ENCODE measurements at places on chromosomes 2 and 18. TPM values are rescaled to one million over a fixed set of nuclear protein-coding genes. Genes with fewer than 3 reads are reported as not detected.

DNA sequence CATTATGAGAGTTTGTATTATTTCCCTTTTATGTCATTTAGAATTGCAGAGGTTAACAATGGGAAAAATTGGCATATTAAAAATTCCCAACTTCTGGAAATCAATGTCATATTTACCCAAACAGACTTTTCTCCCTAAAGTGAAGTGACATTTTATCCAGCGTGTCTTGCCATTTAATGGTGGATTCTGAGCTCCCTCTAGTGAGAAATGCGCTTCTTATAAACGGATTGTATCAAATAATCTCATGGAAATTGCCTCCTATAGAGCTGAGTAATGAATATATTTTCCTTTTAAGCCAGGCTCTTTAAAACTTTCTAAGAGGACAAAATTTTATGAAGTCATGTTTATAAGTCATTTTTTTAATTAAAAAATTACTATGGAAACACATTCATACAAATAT lies 5.7 kb upstream of the GCFC2 start:
- no peak for DNase-seq

GRCh38 chr2:113892004-113892710 lies 2.3 kb downstream of the ACTR3 start:
- DNase-seq, result no peak

- no peak for DNase-seq
Measured at GRCh38 chr18:7301094-7301493, 70.2 kb downstream of the LRRC30 start.

DNA sequence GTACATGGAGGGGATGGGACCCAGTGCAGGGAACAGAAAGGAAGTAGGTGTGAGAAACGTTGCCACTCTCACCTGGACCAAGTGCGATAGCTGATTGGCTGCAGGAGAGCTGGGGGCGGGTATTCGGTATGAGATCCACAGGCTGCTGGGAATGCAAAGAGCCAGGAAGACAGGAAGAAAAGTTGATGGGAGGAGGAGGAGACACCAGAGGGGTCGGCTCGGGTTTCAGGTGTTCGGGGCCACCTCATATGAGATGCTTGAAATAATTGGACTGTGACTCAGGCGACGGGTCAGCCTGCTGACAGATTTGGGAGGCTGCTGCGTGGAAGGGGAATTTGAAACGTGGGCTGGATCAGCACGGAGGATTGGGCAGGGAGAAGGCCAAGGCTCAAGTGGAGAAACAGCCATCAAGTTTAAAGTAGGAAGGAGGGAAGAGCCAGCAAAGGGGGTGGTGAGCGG lies 65.1 kb downstream of the MRPS9 start:
- DNase-seq, result no peak

GRCh38 chr18:10497206-10497749 lies 28.5 kb upstream of the NAPG start:
- DNase-seq, result no peak

The DOK1 gene
- 8.5 TPM for polyA plus RNA-seq
